ENCODE measurements at places on chromosomes 1 and 21.

DNA sequence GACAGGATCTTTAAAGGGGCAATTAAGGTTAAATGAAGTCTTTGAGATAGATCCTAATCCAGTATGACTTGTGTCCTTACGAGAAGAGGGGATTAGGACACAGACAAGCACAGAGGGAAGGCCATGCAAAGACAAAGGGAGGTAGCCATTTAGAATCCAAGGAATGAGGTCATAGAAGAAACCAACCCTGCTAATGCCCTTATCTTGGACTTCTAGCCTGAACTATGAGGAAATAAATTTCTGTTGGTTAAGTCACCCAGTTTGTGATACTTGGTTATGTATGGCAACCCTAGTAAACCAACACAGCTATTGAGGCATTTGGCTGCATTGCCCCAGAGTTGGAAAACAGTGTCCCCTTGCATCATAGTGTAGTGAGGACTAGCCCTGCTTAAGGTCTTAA lies 121.3 kb downstream of the MAST2 start:
- DNase-seq: no peak

- no peak for DNase-seq
Observed at GRCh38 chr21:39136711-39137110, 46.5 kb downstream of the PSMG1 start.

DNA sequence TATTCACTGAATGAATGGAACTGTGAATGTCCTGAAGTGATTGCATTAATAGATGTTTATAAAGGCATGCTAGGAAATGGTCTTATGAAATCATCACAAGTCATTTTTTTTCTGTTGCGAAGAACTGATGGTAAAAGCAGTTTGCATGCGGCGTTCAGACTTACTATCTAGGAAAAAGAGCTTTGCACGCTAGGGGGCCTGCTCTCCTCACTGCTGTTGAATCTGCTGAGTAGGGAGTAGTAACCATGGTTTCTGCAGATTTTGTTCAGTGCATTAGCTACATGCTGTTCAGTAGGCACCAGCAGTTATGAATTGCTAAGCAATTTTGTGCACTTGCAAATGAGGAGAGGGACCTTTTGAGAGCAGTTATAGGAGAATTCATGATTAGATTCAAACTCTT lies 57.9 kb downstream of the CENPF start:
- DNase-seq: no peak

GRCh38 chr1:214460304-214460916 lies 91.0 kb downstream of the PTPN14 start:
- no peak for DNase-seq

GRCh38 chr1:115284209-115284608 lies 53.8 kb downstream of the NGF start:
- no peak for DNase-seq

DNA sequence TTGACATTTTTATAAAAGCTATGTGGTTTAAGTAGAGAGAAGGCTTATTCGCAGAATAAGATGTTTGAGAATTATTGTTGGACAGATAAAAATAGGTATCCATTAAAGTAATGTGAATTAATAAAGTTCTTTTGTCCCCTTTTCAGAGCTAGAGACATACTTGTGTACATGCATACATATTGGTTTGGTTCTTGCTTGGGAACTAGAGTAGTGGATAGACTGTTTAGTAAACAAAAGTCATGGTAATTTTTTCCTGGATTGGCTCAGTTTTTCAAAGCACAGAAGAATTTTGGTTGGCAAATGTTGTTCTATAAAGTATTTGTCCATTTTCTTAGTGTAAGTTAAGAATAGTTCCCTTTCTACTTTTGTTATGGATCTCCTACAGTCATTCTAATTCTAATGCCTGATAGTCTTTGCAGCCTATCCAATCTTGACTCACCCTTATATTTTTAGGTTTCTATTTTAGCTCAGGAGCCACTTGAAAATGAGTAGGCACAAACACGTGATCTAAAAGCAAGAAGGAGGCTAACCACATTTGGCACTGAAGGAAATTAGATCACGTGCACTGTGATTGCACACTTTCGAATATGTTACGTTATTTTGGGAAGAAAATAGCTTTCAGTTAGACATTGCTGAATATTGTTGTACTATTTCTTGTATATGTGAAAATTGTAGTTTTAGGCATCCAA lies 47.0 kb downstream of the RABGAP1L start:
- DNase-seq: no peak

- DNase-seq: no peak
Observed at GRCh38 chr1:81775510-81775909, 25.2 kb upstream of the ADGRL2 start.

DNA sequence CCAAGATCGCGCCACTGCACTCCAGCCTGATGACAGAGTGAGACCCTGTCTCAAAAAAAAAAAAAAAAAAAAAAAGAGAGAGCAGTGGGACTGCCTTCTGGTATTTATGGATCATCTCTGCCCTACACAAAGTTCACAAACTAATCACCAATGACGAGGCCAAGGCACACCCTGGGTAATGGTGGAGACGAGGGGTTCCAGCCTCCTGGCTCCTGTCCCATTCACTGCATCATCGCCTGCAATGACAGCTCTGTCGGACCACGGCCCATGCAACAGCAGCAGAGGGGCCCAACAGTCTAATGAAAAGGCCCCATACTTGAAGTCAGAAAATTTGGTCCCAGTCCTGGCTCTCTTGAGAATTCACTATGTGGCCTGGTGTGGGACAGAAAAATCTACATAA lies 2.9 kb upstream of the BTG2 start:
- no peak for DNase-seq

DNA sequence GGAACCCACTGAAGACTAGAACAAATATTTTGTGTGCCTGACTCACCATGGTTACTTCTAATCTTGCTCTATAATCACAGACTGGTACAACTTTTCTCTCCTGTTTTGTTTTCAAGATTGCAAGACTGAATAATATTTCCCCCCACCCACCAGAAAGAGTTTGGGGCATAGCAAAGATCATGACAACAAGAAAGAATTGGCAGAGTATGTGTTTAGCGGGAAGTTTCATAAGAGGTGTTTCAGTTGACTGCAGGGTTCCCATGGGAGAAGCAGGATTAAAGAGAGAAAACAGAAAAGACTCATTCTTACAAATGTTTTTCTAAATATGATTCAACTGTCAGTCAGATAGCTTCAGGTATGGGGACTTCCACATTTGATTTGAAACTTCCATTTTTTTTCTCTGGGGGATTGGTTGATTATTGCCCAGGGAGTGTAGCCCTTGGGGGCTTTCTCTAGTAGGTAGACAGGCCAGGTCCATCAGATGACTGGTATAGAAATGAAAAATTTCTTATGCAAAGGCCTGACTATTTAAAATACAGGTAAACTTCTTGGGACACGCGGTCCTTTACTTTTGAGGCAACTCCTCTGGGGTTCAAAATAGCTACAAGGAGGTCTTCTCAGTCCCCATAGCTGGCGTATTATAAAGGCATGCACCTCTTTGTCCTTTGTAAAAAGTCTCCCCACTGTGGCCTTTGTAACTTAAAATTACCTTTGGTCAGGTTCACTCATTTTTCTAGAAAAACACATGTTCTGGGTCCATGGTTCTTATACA lies 13.9 kb downstream of the OR14I1 start:
- no peak for DNase-seq

DNA sequence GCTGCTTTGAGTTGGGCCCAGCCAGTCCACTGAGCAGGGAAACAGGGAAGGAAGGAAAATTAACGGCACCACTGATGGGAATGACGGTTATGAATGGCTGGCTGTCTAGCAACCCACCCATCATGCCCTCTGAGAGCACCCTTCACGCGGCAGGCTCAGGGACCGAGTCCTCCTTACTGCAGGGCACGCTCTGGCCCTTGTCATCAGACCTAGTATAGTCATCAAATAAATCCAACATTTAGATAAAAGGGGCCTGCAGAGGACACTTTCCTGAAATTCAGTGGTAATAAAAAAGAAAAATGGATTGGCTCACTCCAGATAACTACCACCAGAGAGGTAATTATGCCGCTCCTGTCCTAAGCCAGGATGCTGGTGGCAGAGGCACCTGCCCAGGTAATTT lies 509.4 kb downstream of the MATN1 start:
- DNase-seq: no peak

DNA sequence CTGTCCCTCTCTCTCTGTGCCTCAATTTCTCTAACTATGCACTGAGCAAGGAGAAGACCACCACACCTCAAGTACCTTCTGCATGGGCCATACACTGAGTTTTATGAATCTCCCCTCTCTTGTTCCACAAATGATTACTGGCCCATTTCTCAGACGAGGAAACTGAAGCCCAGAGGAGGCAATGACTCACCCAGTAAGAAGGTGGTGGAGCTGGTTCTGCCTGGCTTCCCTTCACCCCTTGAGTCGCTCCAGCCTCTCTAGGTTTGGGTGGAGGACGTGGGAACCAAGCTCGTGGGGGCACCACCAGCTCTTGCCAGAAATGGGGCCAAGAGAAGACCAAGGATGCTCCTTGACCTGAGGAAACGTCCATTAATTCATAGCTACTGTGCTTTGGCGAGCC lies 21.3 kb upstream of the RUNX3 start:
- no peak for DNase-seq

Data from stimulated activated CD8-positive, alpha-beta memory T cell treated with anti-CD3 and anti-CD28 coated beads, Interleukin-12 subunit alpha, Interleukin-12 subunit beta, amount 100 ng/mL, for 4 hours (primary cell).